ENCODE measurements at places on chromosomes 11 and 22.

- DNase-seq: no peak
Measured at GRCh38 chr22:37746366-37747079, 49.7 kb downstream of the TRIOBP start.

DNA sequence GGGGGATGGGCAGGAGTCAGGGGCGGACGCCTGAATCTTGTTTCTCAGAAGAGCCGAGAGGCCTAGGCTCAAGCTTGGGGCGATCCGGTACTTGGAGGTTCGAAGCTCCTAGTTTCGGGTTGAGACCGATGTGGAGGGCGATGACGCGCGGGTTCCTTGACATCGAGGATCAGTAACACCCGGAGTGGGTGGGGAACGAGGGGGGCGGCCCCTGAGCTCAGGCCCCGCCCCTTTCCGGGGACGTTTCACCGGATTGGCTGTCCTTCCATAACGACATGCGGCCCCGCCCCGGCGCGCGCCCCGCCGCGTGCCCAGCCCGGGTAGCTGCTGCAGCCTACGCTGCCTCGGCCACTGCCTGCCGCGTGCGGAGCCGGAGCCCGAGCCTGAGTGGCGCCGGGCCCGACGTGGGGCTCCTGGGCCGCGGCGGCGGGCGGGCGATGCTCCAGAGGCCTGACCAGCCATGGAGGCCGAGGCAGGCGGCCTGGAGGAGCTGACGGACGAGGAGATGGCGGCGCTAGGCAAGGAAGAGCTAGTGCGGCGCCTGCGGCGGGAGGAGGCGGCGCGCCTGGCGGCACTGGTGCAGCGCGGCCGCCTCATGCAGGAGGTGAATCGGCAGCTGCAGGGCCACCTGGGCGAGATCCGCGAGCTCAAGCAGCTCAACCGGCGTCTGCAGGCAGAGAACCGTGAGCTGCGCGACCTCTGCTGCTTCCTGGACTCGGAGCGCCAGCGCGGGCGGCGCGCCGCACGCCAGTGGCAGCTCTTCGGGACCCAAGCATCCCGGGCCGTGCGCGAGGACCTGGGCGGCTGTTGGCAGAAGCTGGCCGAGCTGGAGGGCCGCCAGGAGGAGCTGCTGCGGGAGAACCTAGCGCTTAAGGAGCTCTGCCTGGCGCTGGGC is at the start of gene CCDC85B:
Gene CCDC85B, plus strand, starts transcription at position 350 of the 895 bp plus-strand sequence. Its CDS starts 111 bp downstream, at position 461.
- peak; percentile 98 for DNase-seq

DNA sequence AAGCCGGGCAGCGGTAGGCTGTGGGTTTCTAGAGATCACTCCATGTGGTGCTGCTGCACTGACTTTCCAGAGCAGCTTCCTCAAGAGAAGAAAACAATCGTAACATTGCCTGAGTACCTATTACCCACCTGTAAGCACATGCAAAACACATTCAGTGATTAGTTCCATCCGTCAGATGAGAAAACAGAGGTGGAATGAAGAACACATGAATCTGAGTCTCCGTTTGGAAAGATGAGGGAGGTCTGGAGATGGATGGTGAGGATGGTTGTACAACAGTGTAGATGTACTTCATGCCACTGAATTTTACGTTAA is 7.5 kb upstream of the SLCO2B1 start:
- DNase-seq: no peak

DNA sequence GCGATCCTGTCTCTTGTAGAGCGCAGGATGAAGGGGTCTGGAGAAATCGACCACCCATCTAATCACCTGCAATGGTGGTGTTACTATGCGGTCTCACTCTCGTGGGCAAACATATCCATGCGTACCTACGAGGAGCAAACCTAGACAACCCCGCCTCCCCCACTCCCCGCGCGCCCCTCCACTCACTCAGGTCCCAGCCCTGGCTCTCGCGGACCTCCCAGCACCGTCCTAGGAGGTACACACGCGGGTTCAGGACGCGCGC is 887 bp downstream of the TRPC6 start:
- no peak for DNase-seq

All from T follicular helper cell (primary cell).